ENCODE measurements at places on chromosomes 2 and 18.

- DNase-seq, result no peak
These were observed 256.4 kb downstream of the KIAA1328 start for GRCh38 chr18:37085362-37085761.

DNA sequence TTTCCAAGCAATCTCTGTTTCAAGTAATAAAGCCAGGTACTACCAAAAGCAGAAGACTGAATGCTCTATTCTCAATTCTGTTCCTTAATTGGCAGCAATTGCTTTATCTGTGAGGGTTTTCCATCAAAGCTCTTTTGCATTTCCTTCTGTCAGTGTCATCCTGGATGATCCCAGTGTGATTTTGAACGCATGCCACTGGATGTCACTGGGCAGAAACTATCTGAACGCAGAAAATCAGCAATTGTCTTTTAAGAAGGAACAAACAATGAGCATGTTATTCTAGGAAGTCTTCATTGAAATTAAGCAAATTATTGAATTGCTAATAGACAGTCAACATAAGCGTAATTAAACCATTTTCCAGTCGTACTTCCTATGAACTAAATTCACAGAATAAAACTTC lies 259.0 kb upstream of the REG3G start:
- DNase-seq, result no peak

- DNase-seq, result no peak
These were observed 32.4 kb downstream of the WDR43 start for GRCh38 chr2:28926847-28927246.

DNA sequence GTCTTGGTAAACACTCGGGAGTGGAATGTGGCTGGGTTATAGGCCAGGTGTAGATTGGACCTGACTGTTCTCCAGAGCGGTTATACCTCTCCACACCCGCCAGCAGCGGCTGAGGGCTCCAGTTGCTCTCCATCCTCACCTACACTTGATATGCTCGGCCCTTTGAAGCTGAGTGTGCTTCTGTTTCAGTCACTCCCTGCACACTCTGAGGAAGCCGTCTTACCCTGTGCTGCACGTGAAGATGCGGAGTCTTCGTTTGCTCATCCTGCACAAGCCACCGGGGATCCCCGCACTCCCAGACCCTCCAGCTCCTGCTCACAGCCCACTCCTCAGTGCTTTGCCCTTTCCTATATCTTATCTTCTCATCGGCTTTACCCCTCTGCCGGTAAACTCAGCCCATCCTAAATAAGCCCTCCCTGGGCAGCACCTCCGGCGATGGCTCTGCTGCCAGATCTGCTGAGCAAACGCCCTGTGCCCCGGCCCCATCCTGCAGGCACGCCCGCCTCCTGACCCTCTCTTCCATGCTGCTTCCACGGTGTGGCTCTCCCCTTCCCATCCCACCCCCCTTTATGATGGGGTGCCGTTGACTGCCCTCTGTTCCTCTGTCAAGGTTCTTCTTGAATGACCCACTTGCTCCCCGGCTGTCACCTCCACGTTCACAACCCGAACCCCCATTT lies 47.3 kb upstream of the ODC1 start:
- no peak for DNase-seq

DNA sequence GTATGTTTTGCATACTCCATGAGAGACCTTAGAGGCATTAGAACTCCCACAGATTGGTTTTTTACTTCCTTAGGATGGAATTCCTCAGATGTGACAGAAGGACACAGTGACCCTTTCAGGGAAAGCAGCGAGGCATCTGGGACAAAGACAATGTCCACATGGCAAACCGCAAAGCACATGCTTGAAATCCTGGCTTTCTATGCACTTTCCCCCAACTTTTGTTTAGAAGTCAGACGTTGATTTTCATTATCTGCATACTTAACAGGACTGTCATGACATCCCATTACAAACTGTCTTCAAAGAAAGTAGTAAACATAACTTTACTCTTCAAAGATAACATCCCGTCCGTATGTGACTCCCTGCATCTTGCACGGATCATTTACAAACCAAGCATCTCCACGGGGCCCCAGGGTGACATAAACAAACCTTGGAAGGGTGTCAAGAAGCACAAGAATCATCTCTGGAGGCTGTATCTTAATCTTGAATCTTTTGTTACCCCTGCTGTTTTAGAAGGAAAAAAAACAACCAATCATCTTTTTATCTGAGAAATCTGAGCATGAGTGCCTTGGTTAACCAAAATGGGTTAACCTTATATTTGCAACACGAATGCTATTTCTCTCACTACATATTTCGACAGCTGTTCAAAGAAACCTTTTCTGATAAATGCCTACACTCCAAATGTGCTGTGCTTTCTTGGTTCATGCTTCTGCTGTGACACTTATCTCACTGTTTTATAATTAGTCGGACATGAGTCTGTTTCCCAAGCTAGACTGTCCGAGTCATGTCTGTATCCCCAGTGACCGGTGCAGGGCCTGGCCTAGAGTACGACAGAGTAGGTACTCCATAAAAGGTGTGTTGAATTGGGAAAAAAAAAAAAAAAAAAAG lies 90.8 kb downstream of the CCBE1 start:
- DNase-seq, result no peak

DNA sequence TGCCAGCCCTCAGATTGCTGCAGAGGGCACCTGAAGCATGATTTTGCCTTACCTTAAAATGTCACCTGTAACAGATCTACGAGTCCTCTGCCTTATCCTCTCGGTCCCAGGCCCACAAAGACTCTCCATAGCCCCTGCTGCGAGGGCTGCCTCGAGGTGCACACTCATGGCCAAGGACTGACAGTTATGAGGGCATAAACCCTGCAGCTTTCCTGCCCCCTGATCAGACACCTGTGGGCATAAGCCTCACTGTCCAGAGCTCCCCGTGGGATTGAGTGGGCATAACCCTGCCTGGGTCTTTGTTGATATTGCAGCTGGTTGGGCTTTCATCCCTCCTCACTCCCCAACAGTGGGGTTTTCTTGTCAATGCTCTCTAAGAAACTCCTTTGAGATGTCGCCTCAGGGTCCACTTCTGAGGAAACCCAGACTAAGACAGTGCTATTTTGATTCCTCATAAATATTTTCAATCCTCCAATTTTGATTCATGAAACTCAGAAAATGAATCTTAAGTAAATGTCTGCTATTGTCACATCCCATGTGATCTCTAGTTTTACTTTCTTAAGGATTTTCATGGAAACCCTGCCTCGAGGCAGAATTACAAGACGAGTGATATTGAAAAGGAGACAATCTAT lies 108.5 kb upstream of the NCK2 start:
- no peak for DNase-seq

DNA sequence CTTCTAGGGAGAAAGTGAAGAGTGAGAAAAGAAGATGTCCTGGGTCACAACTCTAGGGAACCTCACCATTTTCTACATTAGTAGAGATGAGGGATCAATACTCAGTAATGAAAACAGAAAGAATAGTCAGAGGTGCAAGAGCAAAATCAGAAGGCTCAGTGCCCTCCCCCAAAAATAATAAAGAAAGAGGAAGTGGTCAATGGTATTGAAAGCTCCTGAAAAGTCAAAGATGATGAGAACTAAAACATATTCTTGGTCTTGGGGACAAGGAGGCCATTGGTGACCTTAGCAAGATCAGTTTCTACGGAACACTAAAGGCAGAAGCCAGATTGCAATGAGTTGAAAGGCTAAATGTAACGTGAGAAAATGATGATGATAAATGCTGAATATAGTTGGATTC lies 24.5 kb upstream of the MYO1B start:
- DNase-seq, result no peak

- DNase-seq, result no peak
These were observed 18.6 kb downstream of the CMPK2 start for GRCh38 chr2:6846967-6847681.

DNA sequence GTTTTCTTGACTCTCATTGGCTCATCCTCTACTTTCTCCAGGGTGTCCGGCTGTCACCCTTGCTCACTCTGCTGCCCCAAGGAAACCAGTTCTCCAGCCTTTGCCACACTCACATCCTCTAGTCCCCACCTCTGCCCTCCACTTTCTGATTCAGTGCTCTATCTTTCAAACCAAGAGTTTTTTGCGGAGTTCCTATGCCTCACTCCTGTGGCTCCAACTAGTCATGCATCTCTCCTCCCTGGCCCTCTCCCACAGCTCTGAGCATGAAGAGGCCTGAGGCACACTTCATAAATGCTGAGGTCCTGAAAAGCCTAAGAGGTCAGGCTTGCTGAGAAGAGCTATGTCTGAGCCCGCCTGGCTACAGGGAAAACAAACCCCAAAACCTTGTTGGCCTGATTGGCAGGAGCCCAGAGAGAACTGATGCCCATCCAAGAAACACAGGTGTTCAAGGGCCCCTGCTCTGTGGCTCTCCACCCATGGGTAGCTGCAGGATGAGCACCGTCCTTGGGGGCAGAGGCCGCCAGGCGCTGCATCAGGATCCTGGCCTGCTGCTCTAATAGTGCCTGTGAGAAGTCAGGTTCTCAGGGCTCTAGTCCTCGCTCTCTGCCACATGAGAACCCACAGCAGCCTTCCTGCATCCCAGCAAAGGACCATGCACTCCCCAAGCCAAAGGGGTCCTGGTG lies 42.1 kb downstream of the HS1BP3 start:
- no peak for DNase-seq

DNA sequence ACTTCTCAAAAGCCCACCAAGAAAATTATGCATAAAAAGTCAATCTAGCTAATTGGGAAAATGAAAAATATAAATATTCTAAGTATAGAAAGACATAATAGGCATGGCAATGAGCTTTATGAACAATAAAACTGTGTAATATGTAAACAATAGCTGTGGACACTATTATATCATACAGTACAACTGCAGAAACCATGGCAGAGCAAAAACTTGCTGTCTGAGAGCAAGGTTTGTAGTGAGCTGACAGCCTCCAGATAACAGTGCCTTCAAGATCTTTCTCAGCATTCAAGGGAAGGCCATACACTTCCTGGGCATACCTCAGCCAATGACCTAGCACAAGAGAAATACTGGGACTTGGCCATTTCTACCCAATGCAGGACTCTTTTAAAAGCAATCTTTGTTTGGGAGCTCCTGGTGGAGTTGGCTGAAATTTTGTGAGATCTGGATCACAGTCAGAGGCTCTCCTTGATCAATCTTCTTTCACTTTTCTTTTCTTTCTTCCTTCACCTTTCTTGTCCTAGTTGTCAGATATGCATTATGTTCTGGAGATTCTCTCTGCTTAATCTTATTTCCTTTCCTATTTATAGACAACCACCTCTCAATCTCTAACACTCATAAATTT lies 427.2 kb upstream of the UBE2E3 start:
- no peak for DNase-seq

GRCh38 chr2:109261906-109262631 lies 133.1 kb downstream of the SH3RF3 start:
- no peak for DNase-seq

GRCh38 chr2:196499686-196500085 lies 139.8 kb upstream of the CCDC150 start:
- no peak for DNase-seq

DNA sequence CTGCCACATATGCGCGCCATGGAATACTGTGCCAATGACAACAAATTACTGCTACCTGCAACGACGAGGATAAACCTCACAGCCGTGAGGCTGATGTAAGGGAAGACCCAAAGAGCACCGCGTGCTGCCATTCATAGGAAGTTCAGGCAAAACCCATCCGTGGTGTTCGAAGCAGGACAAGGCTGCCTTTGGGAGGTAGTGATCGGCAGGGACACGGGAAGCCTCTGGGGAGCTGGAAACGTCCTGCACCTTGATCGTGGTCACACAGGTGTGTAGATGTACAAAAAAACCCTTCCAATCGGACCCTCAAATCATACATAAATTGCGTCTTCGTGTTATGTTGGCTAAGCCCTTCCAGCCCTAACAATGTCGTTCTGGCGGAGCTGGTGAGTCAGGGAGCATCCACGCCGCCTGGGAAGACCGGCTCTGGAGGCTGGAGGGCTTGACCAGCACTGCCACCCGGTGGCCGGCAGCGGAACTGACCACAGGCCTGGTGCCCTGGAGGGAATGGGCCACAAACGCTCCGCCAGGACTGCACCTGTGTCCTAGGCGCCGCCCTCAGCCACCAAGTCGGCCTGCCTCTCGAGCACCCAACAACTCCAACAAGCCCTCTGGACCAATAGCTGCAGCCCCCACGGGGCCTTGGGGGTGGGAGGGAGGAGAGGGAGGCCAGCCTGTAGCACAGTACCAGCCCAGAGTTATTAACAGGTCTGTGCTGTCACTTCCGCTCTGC lies 4.1 kb upstream of the NEURL3 start:
- peak; percentile 35 for DNase-seq

GRCh38 chr2:28643327-28643726 lies 108.3 kb upstream of the PPP1CB start:
- no peak for DNase-seq

GRCh38 chr2:39381653-39382052 lies 55.4 kb downstream of the MAP4K3 start:
- DNase-seq, result no peak

DNA sequence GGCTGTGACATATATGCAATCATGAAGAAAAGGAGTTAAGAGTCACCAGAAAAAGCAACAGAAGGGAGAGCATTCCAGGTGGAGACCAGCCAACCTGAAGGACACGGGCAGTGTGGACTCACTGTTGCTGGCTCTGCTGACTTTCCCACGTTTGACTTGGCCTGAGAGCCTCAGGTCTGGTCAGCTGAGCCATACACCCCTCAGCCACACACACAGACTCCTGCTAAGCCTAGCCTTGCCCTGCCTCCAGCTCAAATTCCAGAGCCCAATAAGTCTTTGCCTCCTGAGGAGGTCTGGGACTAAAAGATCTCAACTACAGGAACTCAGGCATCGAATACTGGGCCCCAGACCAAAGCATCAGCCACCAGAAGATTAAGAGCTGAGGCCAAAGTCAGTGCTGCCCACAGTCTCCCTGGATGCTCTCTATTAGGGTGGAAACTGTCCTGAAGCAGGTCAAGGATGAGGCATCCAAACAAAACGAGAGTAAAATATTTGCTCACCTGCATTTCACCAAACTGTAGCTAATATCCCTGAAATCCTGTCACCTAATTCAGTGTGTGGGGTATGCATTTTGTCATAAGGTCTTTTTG lies 23.3 kb downstream of the CACNB4 start:
- no peak for DNase-seq

DNA sequence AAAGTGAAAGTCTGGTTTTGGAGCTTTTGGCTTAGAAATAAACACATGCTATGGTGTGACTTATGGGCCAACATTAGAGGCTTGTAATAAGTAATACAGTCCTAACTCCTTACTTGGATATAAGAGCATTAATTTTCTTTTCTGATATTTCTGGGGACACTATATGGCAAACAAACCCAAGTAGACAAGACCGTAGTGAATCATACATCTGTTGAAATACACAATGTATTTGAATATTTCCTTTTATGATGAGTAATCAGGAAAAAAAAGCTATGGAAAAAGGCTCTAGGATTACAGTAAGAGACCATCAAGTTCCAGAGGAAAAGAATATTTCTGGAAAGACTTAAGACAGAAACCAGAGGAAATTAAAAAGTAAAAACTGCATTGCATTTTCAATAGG lies 146.0 kb upstream of the CYP26B1 start:
- no peak for DNase-seq

GRCh38 chr2:39107156-39107555 lies 13.7 kb downstream of the SOS1 start:
- DNase-seq, result no peak

- DNase-seq, result no peak
These were observed 266.3 kb upstream of the SLC14A2 start for GRCh38 chr18:45349019-45349418.
